Caco-2 (cell line): ENCODE measurements at places on chromosomes 5 and 9.

- DNase-seq = no peak
Measured at GRCh38 chr5:160303690-160304089, 8.7 kb downstream of the CCNJL start.

DNA sequence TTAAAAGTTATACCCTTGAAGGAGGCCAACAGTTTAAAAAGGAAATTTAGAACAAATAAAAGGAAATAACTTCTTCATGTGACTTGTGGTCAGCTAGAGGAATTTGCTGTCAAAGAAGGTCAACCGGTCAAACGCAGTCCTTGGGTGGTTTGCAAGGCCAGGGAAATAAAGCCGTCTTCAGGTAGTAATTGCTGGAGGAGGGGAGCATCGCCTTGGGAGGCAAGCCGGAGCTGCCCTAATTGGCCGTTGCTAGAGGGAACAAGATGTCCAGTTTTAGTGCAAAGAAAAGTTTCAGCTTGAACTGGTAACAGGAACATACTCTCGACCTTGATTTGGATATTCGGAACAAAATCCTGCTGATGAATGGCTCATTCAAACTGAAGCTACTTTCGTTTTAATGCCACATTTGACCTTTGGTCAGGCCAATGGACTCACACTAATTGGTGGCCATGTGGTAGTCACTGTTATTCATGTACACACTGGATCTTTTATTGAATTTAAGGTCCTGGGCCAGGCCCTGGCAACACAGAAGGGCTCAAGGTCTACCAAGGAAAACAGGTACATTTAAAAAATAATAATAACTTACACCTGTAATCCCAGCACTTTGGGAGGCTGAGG, 47.0 kb upstream of the MYO10 start:
- no peak for DNase-seq

DNA sequence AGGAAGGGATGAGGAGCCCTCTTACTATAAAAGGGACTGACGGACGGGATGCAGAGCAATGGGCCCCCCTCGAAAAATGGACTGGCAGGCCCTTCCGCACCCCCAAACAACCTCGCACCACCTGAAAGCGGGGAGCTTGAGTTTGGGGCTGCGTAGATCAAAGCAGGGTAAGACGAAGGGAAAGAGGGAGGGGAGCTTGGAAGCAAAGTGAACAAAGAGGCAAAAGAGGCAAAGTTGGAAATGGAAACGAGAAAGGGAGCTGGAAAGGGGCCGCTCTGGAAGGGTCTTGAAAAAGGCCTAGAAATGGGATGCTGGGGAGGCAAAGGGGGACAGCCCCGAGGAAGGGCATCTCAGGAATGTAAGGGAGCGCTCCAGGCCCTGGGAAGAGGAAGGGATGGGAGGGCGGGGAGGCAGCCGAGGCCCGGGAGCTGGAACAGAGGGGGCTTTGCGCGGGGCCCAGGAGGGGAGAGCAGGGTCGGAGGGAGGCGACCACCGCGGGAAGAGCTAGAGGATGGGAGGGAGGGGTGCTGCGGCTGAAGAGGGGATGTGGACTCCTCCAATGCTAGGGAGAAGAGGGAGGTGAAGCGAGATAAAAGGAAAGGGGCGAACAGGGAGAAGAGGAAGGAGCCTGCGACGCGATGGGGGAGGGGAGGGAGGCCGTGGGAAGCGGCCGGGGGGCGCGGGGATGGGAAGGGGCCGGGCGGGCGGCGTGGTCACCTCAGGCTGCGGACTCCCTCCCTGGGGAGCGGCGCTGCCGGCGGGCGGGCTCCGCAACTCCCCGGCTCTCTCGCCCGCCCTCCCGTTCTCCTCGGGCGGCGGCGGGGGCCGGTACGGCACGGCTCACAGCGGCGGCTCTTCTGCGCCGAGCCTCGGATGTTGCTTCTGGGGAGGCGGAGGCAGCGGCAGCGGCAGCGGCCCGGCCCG, 577 bp downstream of the RNF145 start:
- peak; percentile 49 for DNase-seq

DNA sequence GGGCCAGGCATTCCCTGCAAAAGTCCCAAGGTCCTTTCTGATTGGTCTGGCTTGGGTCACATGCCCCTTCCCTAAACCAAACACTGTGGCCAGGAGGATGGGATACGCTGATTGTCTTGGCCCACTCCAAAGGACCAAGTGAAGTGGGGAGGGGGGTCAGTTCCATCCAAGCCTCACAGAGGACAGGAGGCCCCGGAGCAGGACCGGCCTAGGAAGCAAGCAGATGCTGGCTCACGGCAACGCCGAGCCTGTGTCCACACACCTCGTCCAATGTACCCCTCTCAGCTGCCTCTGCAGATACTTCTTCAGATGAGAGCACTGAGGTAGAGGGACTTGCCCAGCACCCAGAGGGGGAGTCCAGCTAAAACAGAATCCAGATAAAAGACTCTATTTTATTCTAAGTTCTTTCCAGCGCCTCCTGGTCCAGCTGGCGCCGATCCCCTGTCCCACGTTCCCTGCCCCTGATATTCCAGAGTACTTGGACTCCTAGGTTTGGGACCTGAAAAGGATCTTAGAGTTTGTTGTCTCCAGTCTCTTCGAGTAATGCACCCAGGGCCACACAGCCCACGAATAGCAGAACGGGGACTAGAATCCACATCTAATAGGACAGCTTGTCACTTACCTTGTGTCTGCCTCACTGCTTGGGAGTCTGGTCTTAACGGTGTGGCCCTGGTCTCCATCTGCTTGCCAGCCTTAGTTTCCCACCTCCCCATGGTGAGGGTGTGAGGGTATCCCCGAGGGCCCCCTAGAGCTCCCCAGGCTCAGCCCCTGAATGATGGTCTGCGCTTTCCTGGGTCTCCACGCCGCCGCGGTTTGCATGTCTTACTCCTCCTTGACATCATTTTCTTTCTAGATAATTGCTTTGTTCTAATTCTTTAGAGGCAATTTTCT, 72.4 kb upstream of the UNC5A start:
- no peak for DNase-seq

DNA sequence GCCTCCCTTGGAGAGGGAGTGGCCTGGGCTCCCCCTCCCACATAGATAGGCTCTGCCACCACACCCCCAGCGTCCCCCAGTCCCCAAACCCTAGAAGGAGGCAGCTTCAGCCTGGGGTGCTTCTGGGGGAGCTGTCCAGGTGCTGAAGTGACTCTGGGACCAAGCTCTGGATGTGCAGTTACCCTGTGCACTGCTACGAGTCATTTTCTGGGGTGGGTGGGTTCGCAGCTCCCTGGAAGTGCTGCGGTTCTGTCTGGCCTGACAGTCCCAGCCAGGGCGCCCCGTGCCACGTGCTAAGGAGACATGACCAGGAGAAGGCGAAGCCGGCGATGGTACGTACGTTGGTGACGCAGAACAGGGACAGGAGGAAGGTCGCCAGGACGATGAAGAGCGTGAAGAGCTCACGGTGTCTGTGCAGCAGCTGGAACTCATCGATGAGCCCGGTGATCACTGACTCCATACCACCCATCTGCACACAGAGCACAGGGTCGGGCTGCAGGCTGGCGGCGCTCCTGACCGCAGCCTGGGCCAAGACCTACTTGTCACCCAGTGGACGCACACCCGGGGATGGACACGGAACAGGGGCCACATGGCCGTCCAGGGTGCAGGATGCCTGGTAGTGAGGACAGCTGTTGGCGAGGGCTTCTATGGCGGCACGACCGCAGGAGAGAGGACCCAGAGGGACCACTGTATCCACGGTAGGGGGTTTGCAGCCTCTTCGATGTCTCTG, 35.7 kb downstream of the SLC6A3 start:
- DNase-seq = no peak

- no peak for DNase-seq
Measured at GRCh38 chr5:171703146-171703545, 82.5 kb upstream of the SMIM23 start.

- no peak for DNase-seq
Measured at GRCh38 chr5:168364151-168364661, 72.8 kb downstream of the WWC1 start.

DNA sequence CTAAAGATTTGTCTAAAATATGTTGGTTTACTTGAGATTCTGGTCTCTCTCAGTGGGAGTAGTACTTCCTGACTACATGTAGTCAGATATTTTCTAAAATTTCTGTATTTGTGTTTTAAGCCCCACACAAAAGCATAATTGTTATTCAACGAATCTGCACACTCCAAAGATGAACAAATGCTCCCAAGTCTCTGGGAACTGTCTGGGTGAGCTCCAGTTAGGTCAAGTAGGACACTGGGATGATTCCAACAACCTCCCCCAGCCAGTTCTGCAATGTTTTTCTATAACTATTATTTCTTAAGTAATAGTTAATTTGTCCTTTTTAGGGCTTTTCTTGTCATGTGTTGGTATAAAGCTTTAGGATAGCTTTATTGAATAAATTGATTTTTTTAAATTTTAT, 174.6 kb downstream of the FAM174A start:
- no peak for DNase-seq

DNA sequence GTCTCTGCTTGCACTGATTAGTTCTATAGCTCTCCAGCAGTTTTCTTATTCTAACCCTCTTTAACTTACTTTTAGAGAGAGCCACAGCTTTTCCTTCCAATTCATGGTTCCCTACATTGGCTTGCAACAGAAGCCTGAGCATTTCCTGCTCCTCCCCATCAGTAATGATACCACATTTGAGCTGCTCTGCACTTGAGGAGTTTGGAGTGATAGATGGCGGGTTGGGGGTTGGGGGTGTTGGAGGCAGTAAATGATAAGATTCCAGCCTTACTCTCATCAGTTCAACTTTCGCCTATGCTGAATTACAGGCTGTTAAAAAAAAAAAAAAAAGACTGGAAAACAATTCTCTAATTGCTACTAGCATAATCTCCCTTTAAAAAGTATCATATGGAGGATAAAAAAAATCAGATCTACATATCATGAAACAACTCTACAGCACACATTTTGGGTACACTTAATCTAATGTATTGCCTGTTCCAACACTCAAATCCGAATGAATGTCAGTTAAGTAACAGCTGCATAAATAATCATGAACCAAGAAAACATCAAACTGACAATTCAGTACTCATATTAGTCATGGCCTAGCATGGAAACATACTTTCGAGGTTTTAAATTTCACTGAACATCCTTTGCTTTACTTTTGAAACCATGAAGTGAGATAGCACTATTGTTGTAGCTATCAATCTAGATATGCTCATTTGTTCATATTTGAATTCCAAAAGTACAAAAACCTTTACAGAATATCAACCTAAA, 224.7 kb downstream of the NFIB start:
- no peak for DNase-seq

DNA sequence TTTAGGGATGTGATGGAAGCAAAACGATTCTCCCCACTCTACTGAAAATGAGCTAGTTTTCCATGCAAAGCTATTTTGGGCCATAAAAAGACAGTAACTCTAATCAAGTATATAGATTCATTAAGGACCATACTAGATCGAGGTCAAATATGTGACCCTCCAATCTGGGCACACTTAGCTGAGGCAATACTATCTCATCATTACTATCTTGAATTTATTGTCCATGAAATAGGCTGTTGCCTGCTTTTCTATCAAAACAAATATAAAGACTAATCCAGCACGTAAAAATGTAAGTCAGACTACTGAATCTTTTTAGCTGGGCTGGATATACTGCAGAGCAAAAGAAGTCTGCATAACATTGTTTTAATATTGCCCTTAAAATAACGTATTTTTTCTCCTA, 943.1 kb downstream of the NR2F1-AS1 start:
- DNase-seq = no peak

DNA sequence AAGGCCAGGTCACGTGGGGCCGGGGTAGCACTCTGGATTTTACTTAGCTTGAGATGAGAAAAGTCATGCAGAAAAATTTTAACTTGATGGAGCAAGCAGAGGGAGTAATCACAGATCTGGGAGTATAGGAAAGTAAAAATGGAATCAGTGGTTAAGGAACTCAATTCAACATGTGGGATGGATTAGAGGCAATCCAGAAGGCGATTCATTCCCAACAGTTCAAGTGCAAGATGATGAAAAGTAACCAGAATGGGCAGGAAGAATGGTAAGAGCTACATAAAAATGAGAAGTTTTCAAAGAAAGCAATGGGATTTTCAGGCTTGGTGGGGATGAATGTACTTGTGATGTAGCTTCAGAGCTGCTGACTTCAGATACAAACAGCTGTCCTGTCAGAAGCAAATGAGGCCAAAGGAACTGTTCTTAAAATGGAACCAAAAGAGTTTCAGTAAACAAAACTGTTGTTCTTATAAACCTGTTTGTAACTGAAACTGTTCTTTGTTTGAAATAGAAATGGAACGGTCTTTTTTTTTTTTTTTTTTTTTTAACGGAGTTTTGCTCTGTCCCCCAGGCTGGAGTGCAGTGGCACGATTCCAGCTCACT, 5.6 kb upstream of the SEC24A start:
- no peak for DNase-seq

- DNase-seq = no peak
Measured at GRCh38 chr5:166695326-166695725, 1596.1 kb upstream of the WWC1 start.

- no peak for DNase-seq
Measured at GRCh38 chr5:136979131-136979530, 520.0 kb downstream of the SPOCK1 start.

- DNase-seq = no peak
Measured at GRCh38 chr5:14218897-14219573, 75.9 kb downstream of the TRIO start.

GRCh38 chr5:155700333-155700732, 626.6 kb upstream of the SGCD start:
- peak; percentile 17 for DNase-seq

DNA sequence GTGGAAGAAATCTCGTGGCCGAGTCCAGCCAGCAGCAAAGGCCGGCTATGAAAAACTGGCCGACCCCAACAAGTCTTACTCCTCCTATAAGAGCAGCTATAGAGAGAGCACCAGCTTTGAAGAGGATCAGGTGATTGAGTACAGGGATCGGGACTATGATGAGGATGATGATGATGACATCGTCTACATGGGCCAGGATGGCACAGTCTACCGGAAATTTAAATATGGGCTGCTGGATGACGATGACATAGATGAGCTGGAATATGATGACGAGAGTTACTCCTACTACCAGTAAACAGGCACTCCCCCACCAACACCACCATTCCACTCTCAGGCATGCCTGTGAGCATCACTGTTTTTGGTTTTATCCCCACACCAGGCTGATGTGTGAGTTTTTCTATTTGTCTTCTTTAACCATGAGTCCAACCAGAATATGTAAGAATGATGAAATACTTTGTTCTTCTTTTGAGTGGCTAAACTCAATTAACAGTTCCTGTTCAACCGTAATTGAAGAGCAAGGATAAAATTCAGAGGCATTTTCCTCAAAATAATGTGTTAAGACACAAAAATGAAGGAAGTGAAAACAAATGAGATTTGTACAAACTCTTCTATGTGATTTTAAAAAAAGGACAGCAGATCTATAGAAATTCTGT, 35.5 kb downstream of the RFK start:
- DNase-seq = no peak

GRCh38 chr5:178330791-178331404, 98.3 kb upstream of the PHYKPL start:
- no peak for DNase-seq
